ENCODE measurements at places on chromosomes 5 and 9.

DNA sequence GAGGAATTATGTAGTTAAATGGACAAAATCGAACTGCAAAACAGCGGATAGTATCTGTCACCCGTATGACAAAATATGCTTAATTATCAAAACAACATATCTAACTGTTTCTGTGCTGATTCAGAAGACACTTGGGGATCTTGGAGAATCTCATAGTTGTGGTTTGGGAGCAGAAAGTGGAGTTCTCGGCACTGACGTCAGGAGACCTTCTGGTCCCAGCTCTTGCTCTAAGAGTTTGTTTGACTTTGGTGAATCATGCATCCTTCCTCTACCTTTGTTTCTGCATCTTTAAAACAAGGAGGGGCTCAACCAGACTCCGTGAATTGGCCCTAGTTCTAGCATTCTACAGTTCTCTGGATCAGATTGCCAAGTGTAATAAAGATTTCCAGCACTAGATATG lies 37.0 kb upstream of the TAF1L start:
- no peak for DNase-seq

- DNase-seq = no peak
Observed at GRCh38 chr9:85185486-85186217, 516.1 kb downstream of the NTRK2 start.

GRCh38 chr9:1198085-1198484 lies 147.9 kb downstream of the DMRT2 start:
- DNase-seq = no peak

- DNase-seq = no peak
Observed at GRCh38 chr9:107632216-107632615, 142.6 kb upstream of the KLF4 start.

DNA sequence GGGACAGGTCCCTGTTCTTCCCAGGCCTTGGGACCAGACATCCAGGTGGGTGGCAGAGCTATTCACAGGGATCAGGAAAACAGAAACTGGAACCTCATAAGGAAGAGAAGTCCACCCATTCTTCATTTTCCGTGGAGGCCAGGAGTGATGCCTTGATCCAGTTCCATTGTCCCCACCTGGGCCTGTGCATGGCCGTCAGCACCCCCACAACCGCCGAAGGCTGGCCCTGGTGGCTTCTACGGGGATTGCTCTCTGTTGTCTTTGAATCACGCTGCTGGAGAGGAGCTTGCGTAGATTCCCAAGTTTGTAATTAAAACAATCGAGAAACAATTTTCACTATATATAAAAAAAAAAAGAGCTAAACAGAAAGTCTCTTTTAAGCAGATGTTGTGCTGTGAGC lies 134.4 kb downstream of the MVB12B start:
- DNase-seq = no peak

DNA sequence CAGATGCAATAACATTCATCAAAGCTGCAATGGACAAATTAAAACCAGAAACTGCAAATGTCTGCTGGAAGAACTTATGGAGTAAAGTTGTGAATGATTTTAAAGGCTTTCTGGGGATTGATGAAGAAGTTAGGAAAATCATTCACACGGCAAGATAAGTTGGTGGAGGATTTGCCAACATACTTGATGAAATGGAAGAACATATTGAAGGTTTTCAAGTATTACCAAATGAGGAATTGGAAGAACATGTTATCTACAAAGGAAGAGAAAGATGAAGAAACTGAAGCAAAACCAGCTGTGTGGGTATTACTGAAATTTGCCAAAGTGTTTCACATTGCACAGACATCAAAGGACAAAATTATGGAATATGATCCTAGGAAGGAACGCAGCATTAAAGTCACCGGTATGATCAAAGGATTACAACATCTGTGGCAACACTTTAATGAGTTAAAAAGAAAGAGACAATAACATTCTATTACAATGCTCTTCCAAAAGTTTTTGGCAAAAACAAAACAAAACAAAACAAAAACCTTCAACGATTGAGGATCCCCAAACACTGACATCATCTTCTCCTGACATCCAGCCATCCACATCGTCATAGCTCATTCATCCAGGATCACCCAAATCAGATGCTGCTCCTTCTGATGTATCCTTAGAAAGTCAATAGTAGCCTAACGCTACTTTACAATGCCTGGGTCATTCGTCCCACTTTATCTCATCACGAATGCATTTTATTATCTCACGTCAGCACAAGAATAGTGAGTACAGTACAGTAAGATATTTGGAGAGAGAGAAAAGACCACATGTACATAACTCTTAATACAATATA lies 61.3 kb upstream of the SMC5 start:
- DNase-seq = no peak

DNA sequence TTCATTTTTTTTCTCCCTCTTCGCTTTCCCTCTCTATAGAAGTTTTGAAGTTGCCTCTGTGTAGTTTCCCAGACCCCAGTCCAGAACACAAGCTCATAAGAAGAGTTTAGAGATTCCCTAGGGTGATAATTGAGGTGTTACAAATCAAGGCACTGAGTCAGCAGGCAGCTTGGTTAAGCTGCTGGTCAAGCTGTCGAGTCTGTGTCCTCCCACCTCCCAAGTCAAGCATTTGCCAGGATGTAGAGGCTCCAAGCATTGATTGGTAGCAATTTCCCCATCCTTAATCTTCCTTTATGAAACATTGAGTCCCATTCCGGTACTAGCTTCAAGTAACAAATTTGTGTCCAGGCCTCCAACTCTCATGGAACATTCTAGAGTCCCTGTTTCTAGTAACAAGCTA lies 47.5 kb upstream of the SLC1A1 start:
- DNase-seq = no peak

DNA sequence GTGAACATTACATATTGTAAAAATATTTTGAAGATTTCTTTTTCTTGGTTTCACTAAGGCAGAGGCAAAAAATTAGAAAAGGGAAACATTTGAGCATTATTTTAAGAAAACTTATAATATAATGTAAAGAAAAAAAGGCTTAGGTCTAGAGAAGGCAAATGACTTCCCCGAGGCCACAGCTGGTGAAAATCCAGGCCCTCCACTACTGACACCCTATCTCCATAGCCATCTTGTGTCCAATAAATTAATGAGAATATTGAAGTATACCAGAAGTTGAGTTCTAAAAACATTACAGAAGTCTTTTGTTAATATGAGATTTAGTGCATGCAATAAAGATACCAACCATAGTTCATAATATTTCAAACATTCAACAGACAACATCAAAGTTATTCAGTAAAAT lies 459.9 kb upstream of the RORB start:
- no peak for DNase-seq

- DNase-seq = no peak
Observed at GRCh38 chr5:157747173-157747740, 3.7 kb downstream of the LSM11 start.

DNA sequence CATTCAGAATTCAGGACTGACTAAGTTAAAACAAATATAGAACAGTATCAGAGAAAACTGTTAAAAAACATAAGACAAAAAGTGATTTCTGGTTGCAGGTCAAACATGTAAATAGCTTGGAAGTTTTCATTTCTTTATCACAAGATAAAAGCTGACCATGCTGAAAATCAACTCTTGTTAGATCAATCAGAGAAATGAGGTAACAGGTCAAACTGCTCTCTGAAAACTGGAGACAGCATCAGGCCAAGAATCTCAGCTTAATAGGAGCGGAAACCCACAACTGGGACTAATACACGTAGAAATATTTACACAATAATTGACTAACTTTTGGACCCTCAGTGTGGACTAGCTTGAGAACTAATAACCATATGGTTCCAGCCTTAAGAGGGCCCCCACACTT lies 1012.8 kb upstream of the EDIL3 start:
- DNase-seq = no peak

DNA sequence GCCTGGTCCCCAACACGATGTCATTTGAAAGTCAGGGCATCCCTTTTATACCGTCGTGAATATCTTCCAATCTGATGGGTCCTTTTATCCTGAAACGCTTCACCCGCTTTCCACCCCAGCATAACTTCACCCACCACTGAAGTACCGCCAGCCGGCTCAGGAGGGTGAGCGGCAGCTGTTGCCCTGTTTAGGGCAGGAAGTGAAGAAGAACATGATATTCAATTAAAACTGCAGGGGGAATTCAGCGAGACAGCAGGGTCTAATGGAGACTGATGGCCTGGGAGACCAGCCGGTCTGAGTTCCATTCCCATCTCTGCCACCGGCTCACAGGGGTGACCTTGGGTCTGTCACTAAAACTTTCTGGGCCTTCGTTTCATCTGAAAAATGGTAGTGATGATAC lies 68.2 kb upstream of the EGFLAM start:
- DNase-seq = no peak

- DNase-seq = no peak
Observed at GRCh38 chr5:22889720-22890119, 36.6 kb upstream of the CDH12 start.

- DNase-seq = no peak
Observed at GRCh38 chr9:112898872-112899311, 8.2 kb upstream of the SLC46A2 start.

DNA sequence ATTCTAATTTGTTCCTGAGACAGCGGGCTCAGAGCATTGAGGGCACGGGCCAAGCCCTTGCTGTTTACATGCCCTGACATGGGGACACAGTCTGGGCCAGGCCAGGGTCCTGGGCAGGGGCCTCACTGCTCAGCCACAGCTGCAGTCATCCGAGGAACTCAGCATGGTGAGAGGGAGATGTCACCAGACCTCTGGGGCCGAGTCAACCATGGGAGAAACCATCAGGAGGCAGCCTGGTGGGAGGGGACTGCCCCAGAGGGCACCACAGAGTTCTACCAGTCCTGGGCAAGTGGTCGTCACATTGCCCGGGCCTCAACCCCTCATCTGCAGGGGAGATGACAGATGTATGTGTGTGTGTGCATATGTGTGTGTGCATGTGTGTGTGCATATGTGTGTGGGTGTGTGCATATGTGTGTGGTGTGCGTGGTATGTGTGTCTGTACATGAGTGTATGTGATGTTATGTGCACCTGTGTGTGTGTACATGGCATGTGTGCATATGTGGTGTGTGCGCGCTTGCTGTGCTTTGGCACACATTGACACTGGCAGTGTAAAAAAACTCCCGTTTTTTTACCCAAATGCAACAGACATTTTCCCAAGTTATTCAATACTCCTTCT lies 42.4 kb upstream of the TMEM250 start:
- DNase-seq = no peak

GRCh38 chr9:136584401-136584932 lies 38.6 kb upstream of the NOTCH1 start:
- DNase-seq = no peak

DNA sequence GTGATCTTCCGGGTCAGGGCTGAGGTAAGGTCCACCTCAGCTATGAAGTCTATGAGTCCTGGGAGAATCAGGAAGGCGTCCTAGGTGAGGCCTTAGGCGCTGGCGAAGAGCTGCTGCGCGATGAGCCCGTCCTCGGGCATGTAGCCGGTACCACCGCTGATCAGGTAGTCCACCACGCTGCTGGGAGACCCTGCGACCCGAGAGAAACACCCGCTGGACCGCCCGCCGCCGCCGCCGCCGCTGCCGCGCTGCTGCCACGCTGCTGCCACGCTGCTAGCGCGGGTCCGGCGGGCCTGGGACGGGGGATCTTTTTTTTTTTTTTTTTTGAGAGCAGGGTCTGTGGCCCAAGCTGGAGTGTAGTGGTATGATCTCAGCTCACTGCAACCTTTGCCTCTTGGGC lies 8.0 kb upstream of the DCAF12 start:
- DNase-seq = no peak

GRCh38 chr9:16611983-16612382 lies 258.5 kb downstream of the BNC2 start:
- DNase-seq = no peak

- DNase-seq = no peak
Observed at GRCh38 chr5:127957183-127957582, 126.4 kb upstream of the SLC12A2 start.

- DNase-seq = no peak
Observed at GRCh38 chr9:77486463-77486862, 161.7 kb downstream of the GNA14 start.

DNA sequence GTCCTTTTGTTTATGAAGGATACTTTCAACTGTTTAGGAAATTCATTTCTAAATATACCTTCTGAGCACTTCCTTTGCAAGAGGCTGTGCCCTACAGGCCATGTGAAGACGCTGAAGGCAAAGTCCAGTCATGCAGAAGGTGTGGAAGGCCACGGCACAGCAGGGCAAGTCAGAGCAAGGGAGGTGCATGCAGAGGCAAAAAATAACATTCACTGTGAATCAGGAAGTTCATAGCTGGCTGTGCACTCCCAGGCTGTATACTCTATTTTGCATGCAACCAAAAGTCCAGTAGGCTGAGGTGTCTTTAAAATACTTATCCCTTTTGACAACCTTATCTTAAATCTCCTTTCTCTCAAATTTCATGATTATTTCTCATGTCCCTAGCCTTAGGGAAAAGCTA lies 50.3 kb downstream of the GNAQ start:
- peak; percentile 24 for DNase-seq

GRCh38 chr9:82532504-82533180 lies 530.3 kb downstream of the RASEF start:
- no peak for DNase-seq

GRCh38 chr5:155004138-155004744 lies 9.3 kb upstream of the KIF4B start:
- no peak for DNase-seq

DNA sequence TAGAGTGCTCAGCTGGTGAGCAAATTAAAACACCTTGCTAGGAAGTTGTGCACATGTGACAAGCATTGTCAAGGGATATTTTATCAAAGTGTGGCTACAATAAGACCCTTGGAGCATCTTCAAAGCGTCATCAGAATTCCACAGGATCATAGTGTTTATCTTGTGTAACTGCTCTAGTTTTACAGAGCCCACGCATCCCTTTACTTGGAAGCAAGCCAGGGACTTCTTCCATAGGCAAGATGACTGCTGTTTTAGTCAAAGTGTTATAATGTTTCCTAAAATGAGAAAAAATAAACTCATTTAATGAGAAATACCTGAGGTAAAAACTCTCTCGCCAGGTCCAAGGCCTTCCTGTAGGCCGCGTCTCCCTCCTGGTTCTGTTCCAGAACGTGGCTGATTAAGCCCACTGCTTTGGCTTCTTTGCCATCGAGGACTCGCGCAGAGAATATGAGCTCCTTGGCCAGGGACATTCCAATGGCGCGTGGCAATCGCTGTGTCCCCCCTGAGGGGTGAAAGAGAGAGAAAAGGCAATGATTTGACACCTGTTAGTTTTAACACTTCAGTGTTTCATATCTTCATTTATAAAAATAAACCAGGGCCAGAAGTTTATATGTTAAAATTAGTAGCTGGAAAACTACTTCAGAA lies 141.1 kb downstream of the AUH start:
- DNase-seq = no peak

GRCh38 chr5:127870914-127871313 lies 167.7 kb downstream of the CCDC192 start:
- no peak for DNase-seq

GRCh38 chr9:69173891-69174615 lies at the start of gene TJP2:
TJP2 (plus strand) TSS chr9:69174277; CDS start chr9:69174373, 96 bp downstream.
- peak; percentile 53 for DNase-seq
